ENCODE measurements at places on chromosomes 1 and 21.

- DNase-seq = no peak
These were observed 149.7 kb downstream of the HIVEP3 start for GRCh38 chr1:41769068-41769467.

DNA sequence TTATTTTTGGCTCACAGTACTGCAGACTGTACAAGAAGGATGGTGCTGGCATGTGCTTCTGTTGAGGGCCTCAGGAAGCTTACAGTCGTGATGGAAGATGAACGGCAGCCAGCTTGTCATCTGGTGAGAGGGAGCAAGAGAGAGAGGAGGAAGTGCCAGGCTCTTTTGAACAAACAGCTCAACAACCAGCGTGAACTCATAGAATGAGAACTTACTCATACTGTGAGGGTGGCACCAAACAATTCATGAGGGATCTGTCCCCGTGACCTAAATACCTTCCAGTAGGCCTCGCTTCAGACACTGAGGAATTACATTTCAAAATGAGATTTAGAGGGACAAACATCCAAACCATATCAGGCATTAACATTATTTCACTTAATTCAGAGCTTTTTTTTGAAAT lies 84.7 kb downstream of the PKN2 start:
- no peak for DNase-seq

GRCh38 chr21:45876381-45877170 lies 105.0 kb upstream of the COL6A1 start:
- DNase-seq = no peak

DNA sequence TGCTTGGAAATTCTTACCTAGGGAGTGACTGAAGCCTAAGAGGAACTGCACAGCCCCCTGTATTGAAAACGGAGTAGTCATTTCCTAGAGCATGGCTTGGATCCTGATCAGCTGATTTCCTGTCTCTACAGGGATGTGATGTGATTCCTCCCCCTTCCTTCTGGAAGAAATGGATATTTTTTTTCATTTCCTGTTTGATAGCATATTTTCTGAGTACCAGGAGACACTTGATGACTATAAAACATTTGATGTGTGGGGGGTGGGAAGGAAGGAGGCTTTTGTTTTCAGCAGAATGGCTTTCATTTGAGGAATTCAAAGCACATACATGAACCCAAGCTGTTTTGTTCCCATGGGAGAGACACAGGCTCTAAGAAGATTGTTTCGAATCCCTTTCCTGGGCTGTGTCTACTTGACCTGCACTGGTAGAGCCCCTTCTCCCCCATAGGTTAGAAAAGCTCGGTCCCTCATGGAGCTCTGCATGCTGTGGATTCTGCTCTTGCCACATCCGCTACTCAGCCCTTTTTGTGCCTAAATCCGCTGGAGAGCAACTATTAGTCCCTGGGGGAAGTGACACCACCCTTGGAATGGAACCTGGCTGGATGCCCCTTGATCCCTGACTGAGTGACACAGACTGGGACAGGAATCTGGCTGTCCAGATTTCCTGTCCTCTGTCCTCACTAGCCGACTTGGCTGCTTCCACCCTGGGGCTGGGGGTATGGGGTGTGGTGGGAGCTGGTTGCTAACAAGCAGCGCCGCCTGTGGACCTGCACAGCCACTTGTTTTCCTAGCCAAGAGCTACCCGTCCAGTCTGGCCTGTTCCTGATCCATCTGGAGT lies 71.8 kb upstream of the MACF1 start:
- DNase-seq = no peak

- no peak for DNase-seq
These were observed 39.4 kb downstream of the KCNJ15 start for GRCh38 chr21:38295997-38296764.

All from stimulated activated CD4-positive, alpha-beta T cell treated with anti-CD3 and anti-CD28 coated beads, Interleukin-2, amount 100 ng/mL, for 24 hours (primary cell).